SJCRH30 (cell line): ENCODE measurements at places on chromosomes 13 and 19. TPM values are rescaled to one million over a fixed set of nuclear protein-coding genes. Genes with fewer than 3 reads are reported as not detected.

- no peak for DNase-seq
- no peak overlapping the region for H3K4me3 ChIP-seq
- H3K4me1 ChIP-seq, result no peaks in the 10 kb centered on the region
- H3K36me3 ChIP-seq, result no peaks in the 10 kb centered on the region
Measured at GRCh38 chr19:27720155-27720554, 1492.8 kb downstream of the UQCRFS1 start.

The ZNF28 gene
- 23.7 and 27.9 TPM in 2 replicates for total RNA-seq

DNA sequence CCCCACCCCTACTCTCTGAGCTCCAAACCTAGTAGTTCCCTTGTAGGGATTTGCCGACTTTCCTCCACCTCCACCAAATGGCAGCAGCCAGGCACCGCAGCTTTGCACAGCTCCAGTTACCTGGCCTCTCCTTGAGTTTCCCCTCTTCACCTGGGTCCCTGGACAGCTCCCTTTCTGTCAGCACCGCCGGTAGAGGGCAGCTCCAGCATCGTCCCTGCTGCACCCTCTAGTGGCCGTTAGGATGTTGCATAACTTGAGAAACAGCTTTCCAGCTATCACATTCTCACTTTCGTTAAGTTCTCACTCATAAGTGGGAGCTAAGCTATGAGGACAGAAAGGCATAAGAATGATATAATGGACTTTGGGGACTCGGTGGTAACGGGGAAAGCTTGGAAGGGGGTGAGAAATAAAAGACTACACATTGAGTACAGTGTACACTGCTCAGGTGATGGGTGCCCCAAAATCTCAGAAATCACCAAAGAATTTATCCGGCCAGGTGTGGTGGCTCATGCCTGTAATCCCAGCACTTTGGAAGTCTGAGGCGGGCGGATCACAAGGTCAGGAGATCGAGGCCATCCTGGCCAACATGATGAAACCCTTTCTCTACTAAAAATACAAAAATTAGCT is 60.4 kb upstream of the OLFM4 start:
- H3K27me3 ChIP-seq, result no peaks in the 10 kb centered on the region
- no peak overlapping the region for H3K27ac ChIP-seq
- DNase-seq, result peak; percentile 76

The ZNF442 gene
- 4.7 and 5.4 TPM in 2 replicates for total RNA-seq

The IGFL3 gene
- not detected in 2 replicates for total RNA-seq

The IL4I1 gene
- not detected in 2 replicates for total RNA-seq
